ENCODE measurements at places on chromosomes 13 and 19.

- DNase-seq = no peak
Measured at GRCh38 chr19:20863176-20863575, 59.9 kb upstream of the ZNF85 start.

GRCh38 chr19:47511681-47512080 lies 3.2 kb downstream of the NAPA start:
- no peak for DNase-seq

DNA sequence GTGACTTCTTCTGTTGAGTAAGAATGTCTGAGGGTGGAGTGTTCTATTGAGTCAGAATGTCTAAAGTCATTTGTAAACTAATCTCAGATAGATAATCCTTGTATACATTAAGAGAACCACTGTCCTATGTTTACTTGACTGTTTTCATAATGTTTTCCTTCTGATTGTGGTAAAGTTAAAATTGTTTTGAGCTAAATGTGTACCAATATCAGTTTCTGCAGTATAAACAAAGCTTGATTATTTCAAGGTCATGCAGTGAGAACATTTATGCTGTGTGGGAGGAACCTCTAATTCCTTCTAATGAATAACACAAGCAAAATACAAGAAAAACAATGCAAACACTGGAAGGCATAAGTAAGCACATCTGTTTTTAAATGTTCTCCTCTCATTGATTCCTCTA lies 434.6 kb downstream of the FGF14 start:
- DNase-seq = no peak

DNA sequence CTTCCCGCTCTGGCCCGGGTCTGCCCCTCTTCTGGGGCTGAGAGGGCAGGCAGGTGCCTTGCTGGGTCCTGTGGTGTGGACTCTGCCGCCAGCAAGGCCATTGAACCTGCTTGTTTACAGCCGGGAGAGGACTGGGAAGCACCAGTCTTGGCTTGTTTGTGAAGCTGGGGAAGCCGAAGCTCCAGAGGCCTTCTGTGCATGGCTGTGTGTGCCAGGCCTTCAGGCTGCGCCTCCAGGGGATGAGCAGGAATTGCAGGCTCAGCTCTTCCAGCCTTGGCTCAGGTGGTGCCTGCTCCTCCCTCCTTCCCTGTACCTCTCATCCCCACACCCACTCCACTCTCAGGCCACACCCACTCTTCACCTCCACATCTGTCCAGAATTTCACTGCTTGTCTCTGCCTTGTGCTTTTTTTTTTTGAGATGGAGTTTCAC lies 17.5 kb downstream of the NDUFB7 start:
- DNase-seq = no peak

DNA sequence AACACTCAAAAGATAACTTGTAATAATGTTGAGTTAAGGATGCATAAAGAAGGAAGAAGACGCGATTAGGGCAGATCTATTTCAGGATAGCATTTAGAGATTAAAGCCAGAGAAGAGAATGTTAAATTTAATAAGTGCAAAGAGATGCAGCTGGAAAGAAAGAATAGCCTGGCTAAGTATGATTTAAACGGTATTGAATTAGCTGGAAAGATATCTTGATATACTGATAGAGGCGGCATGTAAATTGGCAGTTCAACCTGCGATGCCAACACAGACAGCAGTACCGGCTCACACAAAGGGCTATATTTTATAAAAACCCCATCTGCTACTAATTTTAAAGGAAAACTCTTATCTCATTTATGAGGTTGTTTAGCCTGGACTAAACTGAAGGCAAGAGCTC lies 121.4 kb downstream of the ENOX1 start:
- no peak for DNase-seq

DNA sequence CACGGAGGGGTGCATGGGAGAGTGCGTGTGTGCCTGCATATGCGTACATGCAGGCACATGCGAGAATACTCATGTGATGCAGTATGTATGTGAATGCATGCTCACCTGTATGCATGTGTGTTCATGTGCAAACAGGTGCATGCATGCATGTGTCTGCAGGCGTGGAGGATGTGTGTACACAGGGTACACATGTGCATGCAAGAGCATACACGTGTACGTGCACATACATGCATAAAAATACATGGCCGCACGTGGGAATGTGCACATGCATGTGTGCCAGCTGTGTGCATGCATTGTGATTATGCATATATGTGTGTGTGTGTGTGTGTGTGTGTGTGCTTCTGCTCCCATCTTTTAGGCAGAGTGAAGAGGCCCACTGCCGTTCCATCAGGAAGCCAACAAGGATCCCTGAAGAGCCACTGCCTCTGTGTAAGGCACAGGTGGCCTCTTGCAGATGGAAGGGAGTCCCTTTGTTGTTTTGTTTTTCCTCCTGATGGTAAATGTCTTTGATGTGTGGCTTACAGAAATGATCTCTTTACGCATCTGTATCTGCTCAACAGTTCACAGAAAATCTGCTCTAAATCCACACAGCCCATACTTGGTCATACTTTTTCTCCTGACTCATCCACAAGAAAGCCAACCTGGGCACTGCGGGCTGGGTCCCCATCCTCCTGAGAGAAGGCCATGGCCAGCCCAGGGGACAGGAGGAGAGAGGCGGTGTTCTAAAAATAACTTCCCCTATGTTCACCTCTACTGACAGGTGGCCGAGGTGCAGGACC lies 50.7 kb downstream of the KLF2 start:
- DNase-seq = no peak

DNA sequence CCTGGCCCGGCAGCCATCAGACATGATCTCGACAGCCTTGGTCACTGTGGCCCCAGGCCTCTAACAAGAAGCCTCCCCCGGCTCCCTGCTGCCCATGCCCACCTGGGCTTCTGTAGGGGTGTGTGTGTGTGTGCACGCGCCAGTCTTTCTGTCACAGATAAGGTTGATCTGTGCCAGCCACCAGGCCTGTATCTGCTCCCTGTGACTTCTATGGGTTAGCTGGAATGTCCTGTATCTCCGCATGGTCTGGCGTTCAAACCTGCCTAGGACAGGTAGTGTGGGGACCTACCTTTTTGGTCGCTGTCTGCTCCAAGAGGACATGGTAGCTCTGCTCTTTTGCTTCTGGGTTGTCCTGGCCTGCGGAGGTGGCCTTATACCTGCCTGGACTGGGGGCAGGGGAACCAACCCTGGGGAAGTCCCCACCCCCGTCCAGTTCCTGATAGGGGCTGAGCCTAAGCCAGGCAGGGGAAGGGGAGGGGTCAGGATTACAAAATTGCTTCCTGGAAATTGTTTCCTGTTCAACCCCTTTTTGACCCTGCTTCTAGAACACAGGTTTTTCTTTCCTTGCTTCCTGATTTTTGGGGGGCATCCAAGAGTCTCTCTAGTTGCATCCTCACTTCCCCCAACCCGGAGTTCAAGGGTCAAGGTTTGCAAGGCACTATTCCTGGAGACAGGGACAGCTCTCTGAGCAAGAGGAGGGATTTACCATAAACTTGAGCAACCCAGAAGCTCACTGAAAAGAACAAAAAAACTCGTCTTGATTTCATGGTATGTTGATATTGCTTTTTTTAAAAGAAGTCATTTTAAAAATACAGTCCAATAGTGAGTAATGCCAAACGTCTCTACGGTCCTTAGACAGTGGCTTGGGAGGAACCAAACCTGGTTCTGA lies at the start of gene LRG1:
Gene LRG1, minus strand, starts transcription at position 344 of the 889 bp plus-strand sequence. Its CDS starts 23 bp downstream, at position 321.
- DNase-seq = no peak

DNA sequence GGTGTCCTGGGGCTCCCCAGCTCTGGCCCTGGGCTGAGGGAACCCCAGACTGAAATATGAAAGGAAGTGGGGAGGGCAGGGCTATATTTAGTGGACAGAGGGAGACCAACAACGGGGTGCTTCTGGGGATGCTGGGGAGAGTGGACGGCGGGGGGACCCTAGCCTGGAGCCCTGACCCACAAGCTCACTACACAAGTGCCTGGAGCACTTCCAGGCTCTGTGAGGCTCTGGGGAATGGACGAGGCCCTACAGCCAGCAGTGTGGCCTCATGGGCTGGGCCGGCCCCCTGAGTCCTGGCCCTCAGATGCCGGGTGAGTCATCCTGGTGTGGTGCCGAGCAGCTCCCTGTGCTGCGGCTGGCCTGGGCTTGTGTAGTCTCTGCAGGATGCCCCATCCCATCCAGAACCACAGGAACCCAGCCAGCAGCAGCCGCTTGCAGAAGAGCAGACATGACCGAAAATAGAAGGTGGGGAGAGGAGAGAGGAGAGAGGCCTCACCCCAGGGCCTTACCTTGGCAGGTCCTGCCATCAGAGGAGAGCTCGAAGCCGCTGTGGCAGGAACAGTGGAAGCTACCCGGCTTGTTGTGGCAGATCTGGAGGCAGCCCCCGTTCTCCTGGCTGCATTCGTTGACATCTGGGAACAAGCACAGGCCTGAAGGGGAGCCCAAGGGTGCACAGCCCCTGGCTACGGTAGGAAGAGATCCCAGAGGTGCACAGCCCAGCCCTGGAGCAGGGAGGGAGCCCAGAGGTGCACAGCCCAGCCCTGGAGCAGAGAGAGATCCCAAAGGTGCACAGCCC lies 26.1 kb downstream of the GAS6 start:
- no peak for DNase-seq

GRCh38 chr19:17681505-17682125 lies 6.5 kb downstream of the UNC13A start:
- DNase-seq = peak; percentile 79

GRCh38 chr19:11191273-11191755 lies 6.0 kb downstream of the KANK2 start:
- no peak for DNase-seq

- no peak for DNase-seq
Measured at GRCh38 chr13:21576426-21576825, 27.5 kb downstream of the MICU2 start.

- DNase-seq = no peak
Measured at GRCh38 chr13:50685491-50685890, 158.0 kb downstream of the DLEU7 start.

GRCh38 chr19:17519967-17520366 lies 8.5 kb downstream of the PGLS start:
- no peak for DNase-seq

DNA sequence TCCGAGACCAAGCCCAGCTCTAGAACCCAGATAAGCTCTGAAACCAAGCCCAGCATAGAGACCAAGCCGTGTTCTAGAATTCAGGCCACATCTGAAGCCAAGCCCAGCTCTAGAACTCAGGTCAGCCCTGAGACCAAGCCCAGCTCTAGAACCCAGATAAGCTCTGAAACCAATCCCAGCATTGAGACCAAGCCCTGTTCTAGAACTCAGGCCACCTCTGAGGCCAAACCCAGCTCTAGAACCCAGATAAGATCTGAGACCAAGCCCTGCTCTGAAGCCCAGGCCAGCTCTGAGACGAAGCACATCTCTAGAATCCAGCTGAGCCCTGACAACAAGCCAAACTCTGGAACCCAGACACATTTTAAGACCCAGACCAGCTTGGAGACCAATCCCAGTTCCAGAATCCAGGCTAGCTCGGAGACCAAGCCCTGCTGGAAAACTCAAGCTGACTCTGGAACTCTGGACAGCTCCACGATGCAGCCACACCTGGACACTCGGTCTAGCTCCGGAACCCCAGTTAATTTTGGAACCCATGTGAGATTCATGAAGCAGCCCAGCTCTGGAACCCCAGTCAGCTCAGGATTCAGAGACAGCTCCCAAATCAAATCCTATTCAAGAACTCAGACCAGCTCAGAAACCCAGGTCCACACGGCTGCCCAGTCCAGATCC lies 5.8 kb downstream of the GIPC3 start:
- no peak for DNase-seq

GRCh38 chr13:79745081-79745480 lies 264.1 kb downstream of the NDFIP2 start:
- no peak for DNase-seq

- no peak for DNase-seq
Measured at GRCh38 chr13:40961214-40961613, 57.9 kb downstream of the ELF1 start.

DNA sequence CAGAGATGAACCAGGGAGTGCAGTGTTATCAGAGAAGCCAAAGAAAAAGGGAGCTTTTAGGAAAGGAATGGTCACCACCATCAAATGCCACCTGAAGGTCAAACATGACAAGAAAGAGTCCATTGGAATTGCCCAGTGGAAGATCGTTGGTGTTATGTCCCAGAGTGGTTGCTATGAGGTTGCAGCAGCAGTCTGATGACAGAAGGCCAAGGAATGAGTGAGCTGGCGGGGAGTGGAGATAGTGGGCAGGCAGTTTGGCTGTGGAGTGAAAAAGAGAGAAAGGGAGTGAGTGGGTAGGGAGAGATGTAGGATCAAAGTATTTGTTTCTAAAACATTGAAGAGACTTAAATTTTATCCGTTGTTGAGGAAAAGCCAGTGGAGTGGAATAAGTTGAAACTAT lies 117.4 kb upstream of the WASF3 start:
- DNase-seq = no peak

- DNase-seq = no peak
Measured at GRCh38 chr19:1570836-1571235, 2.7 kb upstream of the MEX3D start.

- no peak for DNase-seq
Measured at GRCh38 chr13:78341032-78341431, 262.3 kb downstream of the POU4F1 start.

- no peak for DNase-seq
Measured at GRCh38 chr19:14804765-14805164, 26.4 kb upstream of the ADGRE2 start.

DNA sequence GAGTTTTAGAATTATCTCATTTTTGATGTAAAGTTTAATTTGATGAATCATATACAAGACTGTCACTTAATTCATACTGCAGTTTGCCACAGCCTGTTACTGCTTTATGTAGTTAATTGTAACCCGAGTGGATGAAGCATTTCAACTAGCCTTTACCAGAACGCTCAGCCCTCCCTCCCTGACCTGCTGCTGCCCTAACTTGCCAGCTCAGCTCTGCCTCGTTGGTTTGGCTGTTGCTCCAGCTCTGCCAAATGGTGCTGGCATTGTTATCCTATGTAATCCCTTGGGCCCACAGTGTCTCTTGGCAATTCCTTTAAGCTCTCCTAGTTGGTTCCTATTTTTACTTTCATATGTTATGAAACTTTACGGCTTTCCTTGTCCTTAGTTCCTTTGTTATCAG lies 113.3 kb downstream of the LMO7 start:
- no peak for DNase-seq

DNA sequence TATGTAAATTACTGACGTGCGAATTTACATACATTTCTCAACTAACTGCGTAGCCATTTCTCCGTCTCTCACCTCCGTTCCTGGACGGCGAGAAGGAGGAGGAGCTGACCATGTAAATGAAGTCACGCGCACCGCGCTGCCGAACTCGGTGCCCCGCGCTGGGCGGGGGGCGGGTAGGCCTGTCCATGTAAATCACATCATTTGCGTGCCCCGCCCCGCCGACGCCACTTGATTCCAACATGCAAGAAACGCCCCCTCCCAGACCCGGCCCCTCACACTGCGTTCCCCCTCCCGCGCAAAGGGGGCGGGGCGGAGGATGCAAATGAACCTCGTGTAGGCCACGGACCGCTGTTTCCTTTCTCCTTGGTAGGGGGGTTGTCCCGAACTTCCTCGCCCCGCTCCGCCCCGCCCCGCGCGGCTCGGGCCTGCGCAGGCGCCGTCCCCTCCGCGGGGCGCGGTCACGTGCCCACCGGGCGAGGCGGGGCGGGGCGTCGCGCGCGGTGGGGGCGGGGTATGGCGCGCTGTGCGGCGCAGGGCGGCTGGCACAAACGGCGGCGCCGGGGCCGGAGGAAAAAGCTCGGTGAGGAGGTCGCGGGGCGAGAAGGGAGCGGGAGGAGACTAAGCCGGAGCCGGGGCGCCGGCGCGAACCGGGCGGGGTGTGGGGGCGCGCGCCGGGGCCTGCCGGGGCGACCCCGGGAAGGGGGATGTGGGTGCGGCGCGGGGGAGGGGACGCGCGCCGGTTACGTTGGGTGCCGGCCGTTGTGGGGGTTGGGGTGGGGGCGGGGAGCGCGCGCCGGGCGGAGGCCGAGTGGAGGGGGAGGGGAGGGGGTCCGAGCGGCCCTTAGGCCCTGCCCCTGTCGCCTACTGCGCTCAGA lies at the start of gene EGLN2:
Gene EGLN2, plus strand, starts transcription at position 509 of the 875 bp plus-strand sequence. CDS start 1,382 bp downstream, outside the sequence.
- DNase-seq = peak; percentile 100

Data from ecto neural progenitor cell (in vitro differentiated cells).